ENCODE measurements at places on chromosomes 5 and 9.

DNA sequence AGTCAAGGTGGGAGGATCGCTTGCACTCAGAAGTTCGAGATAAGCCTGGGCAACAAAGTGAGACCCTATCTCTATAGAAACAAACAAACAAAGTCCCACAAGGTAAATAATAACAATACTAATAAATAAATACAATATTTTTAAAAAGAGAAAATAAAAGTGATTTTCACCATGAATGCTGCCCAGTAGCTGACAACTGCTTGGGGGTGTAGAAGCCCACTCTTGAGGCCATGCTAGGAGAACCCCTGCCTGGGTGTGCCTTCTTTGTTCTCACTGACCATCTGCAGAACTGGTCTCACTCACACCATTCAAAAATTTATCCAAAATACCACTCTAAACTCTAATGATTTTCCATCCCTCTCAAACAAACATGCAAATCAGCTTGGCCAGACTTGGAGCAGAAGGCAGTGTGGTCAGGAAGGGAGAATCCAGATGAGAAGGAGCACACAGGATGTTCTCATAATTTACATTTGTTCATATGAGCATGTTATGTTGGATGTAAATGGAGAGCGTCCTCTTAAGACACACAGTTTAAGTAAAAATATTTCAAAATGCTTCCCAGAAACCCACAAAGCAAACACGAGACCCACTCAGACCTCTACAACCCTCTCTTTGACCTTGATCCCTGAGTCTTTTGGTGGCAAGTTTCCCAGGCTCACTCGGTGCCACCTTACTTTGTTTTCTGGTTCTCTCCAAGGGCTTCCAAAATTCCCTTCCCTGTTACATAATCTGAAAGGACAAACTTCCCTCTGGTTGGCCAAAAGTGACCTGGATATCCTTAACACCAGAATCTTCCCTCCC lies 7.9 kb upstream of the RAI14 start:
- no peak for ATAC-seq

DNA sequence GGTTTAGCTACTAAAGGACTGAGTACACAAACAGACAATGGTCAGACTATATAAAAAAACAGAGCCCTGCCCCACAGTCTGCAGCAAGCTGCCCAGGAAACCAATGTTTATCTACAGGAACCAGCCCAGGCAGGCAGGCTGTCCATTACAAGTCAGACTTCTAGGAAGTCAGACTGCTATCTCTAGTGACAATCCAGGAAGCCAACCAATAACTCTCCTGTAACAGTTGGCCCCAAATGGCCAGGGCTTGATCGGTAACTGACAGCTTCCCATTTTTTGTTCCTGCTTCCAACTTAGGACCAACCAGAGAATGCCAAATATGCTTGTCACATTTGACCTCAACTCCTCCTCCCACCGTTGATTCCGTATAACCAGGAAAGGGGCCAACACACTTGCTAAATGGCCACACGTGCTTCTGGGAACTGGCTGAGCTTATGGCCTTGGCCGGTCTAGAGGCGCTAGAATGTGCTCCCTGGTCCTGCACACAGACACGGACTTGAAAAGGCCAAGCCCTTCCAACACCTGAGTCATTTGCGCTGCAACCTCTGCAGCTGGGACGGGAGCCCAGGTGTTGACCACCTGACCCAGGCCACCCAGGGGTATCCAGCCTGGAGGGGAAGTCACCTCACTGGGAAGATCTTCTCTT lies 79.6 kb upstream of the CDK20 start:
- ATAC-seq = no peak

DNA sequence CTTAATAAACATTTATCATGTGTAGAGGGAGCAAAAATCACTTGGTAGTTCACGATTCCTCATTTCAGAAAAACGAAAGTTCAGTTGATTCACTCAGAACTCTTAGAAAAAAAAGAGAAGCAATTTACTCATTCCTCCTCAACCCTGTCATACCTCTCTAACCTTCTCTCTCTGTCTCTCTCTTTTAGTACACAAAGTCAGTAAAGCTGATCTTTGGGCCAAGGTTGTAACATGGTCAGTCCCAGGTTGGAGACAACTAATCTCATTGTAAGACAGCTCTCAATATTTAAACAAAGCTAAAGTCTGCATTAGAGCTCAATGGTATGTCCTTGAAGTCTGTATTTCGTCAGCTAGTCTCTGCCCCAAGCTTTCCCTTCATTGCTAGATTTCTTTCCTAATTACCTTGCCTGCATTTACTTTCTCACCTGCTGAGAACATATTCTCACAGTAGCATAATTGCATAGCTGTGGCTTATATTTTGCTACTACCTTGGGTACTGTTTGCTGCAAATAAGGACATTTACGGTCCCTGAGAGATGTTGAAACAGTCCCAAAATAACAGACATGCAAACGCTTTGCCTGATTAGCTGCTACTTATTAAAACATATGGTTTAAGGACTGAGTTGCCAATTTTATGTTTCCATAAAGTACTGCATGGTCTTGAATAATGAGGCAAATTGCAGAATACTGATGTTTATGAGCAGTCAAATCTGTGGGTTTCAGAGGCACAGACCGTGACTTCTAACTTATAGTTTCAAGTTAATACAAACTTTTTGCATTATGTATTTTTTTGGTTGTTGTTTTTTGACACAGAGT lies 138.3 kb downstream of the GPBP1 start:
- ATAC-seq = no peak

- no peak for ATAC-seq
These were observed 692.9 kb upstream of the EDIL3 start for GRCh38 chr5:85077581-85077980.

- ATAC-seq = no peak
These were observed 77.1 kb upstream of the FST start for GRCh38 chr5:53403291-53403690.

DNA sequence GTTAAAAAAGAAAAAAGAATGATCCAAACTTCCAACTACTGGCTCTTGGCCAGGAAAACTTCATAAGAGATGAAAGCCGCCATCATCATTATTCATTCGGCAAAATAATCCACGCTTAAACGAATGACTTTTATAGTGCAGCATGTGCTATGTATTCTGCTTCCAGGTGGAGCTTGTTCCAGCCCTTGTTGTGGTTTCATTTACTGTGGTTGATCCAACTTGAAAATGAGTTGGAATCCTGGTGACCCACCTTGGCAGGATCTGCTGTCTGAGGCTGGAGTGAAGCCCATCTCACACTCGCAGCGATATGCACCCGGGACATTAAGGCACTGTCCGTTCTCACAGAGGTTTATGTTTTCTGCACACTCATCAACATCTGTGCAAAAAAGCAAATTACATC lies 209.6 kb downstream of the FBN2 start:
- no peak for ATAC-seq

GRCh38 chr9:96073531-96074480 lies 198.3 kb downstream of the ERCC6L2 start:
- ATAC-seq = no peak

DNA sequence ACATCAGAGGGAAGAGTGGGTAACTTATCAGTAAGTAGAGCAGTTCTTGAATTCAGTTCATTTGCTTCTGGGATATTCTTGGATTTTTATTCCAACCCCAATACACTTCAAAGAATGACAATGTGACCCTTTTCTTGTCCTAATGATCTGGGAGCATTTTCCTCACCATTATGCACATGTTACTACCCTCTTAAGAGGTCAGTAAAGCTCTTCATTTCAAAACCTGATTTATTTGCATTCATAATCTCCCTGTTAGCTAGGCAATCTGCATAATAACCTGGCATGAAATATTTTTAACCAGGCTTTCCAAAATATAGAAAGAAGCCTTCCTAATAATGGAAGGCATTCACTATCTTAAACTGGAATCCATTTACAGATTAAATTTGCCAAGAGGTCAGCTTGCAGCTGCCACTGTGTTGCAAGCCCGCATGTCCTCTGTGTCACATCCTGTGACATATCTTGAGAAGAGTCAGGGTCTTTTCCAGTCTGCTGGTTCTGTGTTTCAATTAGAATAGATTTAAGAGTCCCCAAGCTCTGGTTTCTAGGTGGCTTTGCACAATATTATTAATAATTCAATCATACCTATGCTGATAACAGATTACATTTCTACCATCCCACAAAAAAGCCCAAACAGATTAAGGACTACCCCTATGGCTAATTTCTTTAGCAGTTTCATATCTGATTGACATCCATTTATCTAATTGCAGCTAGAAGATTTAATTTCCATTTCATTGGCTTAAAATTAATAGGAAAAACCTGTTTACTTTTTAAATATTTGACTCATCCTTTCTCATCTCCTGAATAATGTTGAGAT lies 30.9 kb upstream of the PPP2R2B start:
- ATAC-seq = no peak

GRCh38 chr9:117772960-117773359 lies 68.8 kb downstream of the TLR4 start:
- no peak for ATAC-seq

GRCh38 chr9:110969971-110970386 lies 68.3 kb downstream of the LPAR1 start:
- ATAC-seq = no peak

DNA sequence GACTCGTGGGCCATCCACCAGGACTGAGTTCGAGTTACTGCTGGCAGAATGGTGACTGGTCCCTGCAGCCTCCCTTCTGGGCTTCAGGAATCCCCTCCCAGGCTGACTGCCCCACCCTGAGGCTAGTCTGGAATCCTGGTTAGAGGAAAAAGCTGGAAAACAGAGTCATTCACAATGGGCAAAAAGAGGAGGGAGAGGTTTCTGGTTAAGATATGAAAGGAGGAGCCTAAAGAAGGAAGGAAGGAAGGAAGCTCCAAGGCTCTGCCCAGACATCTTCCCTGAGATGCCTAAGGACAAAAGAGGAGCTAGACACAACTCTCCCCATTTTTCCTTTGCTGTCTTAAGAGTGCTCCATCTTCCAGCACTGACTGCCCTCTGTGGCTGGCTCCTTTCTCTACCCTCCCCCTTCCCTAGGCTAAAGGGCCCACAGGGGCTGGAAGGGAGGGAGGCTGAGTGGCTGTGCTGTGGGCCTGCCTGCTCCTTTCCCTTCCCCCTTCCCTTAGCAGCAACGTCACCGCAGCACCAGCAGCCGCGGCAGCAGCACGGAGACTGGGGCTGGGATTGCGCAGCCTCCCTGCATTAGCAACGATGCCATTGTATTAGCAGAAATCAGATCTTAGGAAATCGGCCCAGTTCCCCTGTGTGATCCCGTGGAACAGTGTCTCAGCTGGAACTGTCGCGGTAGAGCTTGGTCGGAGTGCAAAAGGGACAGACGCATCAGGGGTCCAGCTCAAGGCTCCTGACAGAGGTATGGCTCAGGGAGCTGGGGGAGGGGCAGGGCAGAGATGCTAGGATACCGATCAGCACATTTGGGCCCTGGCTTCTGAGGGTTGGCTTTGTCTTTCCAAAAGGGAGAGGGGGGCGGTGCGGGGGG lies 48.7 kb downstream of the RUSC2 start:
- ATAC-seq = no peak

GRCh38 chr5:124733329-124733650 lies 13.1 kb downstream of the ZNF608 start:
- ATAC-seq = no peak

DNA sequence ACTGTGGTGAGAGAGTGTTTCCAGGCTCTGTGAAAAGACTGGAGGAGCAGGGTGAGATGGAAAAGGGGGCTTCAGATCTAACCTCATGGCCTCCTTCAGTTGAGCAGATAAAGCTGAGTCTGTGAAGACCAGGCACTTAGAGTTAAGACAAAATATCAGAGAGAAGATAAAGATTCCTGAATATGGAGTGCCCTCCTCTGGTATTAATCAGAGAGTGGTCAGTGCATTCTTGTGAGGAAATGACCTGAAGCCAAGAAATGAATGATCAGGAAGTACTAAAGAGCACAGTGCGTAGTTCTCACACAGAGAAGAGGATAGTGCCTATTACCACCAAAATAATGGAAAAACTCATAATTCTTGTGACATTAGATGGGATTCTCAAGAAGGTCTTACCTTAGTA lies 1417.0 kb upstream of the ACO1 start:
- no peak for ATAC-seq

- no peak for ATAC-seq
These were observed 35.1 kb downstream of the SH3GLB2 start for GRCh38 chr9:128992995-128993394.

GRCh38 chr9:17528859-17529258 lies 50.0 kb upstream of the SH3GL2 start:
- ATAC-seq = no peak

DNA sequence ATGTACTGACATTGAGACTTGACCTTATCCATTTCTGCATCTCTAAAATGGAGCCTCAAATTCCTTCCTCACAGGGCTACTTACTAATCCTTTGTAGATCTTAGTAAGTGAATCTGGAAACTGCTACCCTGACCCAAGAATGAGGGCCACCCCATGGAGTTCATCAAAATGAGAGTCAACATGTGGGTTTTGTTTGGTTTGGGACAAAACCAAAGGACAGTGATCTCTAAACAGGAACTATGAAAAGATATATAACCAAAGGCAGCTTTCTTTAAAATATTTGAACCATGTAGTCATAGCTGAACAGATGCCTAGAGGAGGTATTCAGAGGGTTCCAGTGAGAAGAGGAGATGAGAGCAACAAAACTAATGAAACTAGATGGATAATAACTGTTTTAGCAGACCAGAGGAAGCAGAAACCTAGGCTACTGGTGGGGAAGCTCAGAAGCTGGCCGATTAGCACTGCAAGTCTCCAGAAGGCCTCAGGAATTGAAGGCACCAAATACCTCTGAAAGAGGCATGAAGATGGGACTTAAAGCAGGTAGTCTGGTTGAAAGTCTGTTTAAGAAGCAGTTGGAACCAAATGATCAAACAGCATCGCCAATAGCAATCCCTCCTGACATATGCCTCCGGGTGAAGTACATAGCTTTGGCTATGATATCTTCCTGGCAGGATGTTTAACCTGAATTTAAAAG lies 45.8 kb downstream of the THOC3 start:
- ATAC-seq = no peak

GRCh38 chr5:145971701-145972100 lies 35.3 kb downstream of the SH3RF2 start:
- no peak for ATAC-seq

DNA sequence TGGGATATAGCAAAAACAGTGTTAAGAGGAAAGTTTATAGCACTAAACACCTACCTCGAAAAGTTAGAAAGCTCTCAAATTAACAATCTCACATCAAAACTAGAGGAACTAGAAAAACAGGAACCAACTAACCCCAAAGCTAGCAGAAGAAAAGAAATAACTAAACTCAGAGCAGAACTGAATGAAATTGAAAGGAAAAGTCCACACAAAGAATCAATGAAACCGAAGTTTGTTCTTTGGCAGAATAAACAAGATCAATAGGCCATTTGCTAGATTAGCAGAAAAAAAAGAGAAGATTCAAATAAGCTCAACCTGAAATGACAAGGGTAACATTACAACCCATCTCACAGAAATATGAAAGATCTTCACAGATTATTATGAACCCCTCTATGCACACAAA lies 234.8 kb upstream of the ISL1 start:
- no peak for ATAC-seq

- no peak for ATAC-seq
These were observed 24.3 kb upstream of the SLIT3 start for GRCh38 chr5:169325273-169325672.

DNA sequence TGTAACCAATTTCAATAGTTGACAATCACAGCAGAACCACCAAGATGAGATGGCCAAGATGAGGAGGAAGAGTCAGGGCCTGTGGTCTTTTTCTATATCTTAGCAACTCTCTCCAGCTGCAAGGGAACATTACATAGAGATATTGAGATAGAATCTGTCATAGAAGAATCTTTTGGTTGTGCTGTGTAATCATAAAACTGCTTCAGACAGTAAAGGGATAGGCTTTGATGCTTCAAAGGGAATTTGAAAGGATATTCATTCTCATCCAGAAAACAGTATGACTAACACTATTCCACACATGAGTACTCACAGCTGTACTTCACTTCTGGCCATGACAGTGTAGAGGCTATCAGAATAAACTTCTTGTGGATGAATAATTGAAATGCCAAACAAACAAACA lies 145.9 kb downstream of the YIPF5 start:
- ATAC-seq = no peak
